Fibroblast of upper back skin (primary cell): ENCODE measurements at places on chromosomes 12 and 14.

- DNase-seq = peak; percentile 43
These were observed 652 bp downstream of the SUPT16H start for GRCh38 chr14:21382886-21383847.

GRCh38 chr12:2834581-2835491 is at the start of gene NRIP2:
NRIP2 (minus strand) TSS chr12:2835035; CDS start chr12:2834983, 52 bp downstream.
- peak; percentile 55 for DNase-seq

GRCh38 chr12:42582050-42582449 is 7.5 kb downstream of the PRICKLE1 start:
- peak; percentile 67 for DNase-seq

DNA sequence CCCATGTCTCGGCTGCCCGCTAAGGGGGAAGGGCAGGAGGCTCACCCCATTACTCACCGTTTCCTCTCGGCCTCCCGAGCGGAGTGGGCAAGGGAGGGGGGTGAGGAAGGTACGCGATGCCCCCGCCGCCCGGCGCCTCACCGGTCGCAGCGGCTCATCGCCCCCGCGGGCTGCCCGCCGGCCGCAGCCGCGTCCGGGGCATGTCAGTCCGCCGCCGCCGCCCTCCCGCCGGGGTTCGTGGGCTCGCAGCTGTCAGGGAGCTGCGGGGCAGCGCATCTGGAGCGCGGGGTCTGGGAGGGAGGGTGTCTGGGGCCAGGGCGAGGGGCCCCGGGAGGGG is 461 bp downstream of the SLC8A3 start:
- DNase-seq = peak; percentile 4

DNA sequence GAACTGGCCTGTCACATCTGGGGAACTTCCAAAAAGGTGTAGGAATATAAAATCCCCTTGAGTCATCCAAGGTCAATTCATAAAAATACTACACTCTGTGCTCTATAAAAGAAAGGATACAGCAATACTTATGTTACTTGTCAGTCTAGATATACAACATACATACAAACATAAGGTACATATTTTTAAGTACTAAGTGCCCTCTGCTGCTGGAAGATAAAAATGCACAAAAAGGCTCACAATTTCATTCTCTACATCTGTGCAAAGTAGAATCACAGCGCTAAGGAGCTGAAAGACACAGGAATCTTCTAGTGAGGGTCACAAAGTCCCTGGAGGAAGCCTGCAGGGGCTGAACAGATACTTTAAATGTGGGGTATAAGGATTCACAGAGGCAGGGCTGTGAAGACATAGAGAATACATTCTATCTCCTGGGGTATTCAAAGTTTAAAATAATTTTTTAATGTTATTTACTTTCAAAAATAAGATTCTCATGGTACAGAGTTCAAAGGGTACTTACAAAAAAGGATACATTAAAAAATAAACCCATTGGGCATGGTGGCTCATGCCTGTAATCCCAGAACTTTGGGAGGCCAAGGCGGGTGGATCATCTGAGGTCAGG is 10.2 kb upstream of the GOLGA5 start:
- peak; percentile 74 for DNase-seq
